MG63 (cell line): ENCODE measurements at places on chromosomes 7 and 10. TPM values are rescaled to one million over a fixed set of nuclear protein-coding genes. Genes with fewer than 3 reads are reported as not detected.

The PLCE1 gene
- 1.5 and 3.9 TPM in 2 replicates for total RNA-seq

The FAM237B gene
- total RNA-seq, result not detected in 2 replicates

The GDF2 gene
- not detected in 2 replicates for total RNA-seq

The NANOS1 gene
- 10.2 and 11.3 TPM in 2 replicates for total RNA-seq

The ARHGEF35 gene
- total RNA-seq, result 0.76 TPM in 2 replicates

The C10orf67 gene
- not detected in 2 replicates for total RNA-seq

The RAB19 gene
- not detected in 2 replicates for total RNA-seq

The GHRHR gene
- not detected in 2 replicates for total RNA-seq

DNA sequence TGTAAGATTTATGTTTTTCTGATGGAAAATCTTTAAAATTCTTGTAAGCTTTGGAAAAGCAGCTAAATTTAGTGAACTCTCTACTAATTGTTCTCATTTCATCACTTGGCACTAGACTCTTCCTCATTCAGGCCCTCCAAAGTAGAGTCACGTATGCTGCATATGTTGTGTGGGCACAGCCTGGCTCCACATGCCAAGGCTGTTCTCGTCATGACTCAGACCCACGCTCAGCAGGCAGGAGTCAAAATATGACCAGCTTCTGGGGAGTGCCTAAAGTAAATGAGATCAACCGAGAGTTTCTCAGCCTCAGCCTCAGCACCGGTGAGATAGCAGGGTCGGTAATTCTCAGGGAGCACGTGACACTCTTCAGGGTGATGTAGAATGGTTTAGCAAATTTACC lies 1672.9 kb downstream of the REEP3 start:
- DNase-seq, result peak; percentile 72

GRCh38 chr7:35035511-35035961 lies 1.7 kb downstream of the DPY19L1 start:
- DNase-seq, result no peak

DNA sequence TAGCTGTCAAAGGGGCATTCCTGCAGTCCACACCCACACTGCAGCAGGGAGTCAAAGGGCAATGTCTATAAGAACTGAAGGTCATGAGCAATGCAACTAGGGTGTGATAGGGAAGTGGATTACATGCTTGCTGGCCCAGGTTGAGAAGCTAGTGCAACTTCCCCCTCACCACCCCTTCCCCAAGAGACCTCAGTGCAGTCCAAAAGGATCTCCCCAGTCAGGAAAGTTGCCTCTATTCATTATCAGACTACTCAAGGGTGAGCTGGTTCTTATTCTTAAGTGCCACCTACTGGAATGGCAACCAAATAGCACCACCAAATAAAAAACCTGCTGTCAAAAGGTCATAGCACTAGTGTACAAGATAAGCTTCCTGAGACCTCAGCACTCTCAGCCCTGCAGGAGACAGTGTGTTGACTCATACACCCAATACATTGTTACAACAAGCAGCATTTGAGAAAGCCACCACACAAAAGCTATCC lies 28.2 kb downstream of the MTERF1 start:
- DNase-seq, result no peak

GRCh38 chr7:37670436-37670835 lies 13.1 kb upstream of the GPR141 start:
- DNase-seq, result no peak

GRCh38 chr7:101877882-101878591 lies 60.6 kb downstream of the CUX1 start:
- DNase-seq, result no peak

- DNase-seq, result no peak
Observed at GRCh38 chr7:82694022-82694421, 250.4 kb upstream of the CACNA2D1 start.

DNA sequence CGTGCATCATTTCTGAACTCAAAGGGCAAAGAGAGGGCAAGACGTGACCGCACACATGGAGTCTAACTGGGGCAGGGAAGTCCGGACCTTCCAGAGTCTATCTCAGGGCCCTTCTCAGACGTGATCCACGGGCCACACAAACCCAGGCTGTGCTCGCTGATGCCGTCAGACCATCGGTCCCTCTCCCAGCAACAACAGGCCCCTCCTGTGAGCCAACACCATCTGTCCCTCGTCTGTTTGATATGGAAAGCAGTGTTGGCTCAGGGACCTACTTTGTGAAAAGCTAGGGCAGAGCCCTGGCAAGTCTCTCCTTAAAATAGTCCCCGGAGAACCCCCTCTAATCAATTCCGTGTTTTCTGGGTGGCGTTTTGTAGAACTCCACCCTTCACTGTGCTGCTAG lies 208.8 kb downstream of the TCERG1L start:
- DNase-seq, result no peak

DNA sequence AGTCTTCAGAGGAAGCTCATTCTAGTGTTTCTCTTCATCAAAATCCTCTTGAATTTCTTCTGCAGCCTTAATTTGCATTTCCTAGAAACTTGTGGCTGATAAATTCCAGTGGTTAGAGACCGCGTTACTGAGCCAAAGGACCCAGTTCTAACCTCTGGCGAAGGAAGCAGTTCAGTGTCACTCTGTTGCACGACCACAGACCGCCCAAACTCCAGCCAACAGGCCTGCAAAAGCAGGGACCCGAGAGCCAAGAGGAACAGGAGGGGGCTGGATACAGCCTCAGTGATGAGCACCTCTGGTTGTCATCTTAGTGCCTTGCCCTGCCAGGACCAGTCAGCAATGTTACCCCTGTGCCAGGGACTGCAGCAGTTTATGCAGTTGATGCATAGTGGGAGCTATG lies 70.0 kb downstream of the AFAP1L2 start:
- DNase-seq, result peak; percentile 51

GRCh38 chr10:60208676-60209269 lies 180.9 kb downstream of the ANK3 start:
- no peak for DNase-seq

GRCh38 chr7:141362580-141363435 lies 188.4 kb upstream of the AGK start:
- peak; percentile 66 for DNase-seq

DNA sequence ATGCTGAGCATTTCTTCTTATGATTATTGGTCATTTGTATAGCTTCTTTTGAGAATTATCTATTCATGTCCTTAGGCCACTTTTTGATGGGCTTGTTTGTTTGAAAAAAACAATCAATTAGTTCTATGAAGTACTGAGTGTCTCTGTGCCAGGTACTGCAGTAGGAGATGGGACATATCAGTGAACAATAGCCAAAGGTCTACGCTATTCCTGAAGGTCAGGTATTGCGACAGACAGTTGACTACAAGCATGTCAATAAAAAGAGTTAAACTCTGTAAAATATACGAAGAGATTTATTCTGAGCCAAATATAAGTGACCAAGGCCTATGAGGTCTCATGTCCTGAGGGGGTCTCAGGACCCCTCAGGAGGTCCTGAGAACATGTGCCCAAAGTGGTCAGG lies 122.1 kb upstream of the NFE2L3 start:
- no peak for DNase-seq

GRCh38 chr10:43682956-43683355 lies 34.3 kb upstream of the ZNF32 start:
- no peak for DNase-seq

DNA sequence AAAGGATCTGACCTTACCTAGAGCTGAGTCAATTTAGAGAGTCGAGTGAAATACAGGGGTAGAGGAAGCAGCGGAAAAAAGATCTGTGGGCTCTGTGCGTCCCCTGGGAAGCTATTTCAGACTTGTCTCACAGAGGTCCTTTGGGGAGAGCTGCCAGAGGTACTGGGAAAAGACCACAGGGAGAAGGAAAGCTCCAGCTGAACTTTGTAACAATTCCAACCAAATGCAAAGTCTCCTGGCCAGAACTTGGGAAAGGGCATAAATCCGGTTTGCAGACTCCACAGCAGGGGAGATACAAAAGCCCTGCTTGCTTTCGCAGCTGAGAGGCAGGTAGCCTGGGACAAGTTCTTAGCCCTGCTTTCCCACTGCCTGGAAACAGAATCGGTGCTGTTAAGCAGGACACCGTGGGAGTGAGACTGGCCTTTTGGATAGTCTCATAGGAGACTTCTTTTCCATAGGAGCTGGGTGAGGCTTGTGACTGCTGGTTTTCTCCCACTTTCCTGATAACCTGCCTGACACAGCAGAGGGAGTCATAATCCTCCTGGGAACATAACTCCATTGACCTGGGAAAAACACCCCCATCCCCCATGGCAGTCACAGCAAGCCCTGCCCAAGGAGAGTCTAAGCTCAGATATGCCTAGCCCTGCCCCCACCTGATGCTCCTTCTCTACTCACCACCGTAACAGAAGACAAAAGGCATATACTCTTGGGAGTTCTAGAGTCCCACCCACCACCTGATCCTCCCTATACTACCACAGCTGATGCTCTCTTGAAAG lies 926.2 kb downstream of the KCNMA1 start:
- no peak for DNase-seq

DNA sequence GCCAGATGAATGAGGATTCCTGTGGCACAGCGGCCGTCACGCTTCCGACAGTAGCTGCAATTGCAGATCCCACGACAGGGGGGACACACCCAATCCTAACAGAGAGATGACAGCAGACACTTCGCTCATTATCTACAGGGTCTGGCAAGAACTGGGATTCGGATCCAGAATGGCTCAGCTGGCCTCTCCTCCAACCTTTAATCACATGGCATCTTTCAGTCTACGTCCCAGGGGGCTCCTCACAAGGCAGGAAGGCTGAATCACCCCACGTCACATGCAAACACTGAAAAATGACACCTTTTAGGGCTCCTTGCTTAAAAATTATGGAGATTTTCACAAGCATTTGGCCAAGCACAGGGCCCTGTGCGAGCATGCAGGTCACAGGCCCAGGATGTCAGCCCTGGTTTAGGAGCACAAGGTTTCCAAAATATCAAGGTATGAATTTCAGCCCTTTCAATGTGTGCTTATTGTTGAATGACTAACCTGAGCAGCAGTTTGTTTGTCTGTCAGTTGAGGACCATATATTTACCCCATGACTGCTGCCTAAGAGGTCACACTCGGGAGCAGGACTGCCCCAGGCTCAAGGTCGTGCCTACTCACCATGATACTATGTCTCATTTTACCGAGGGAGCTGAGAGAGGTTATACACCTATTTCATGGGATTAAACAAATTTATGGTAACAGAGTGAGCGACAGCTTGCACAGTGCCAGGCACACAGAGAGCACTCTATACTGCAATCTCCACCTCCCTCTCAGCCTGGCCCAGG lies 42.5 kb downstream of the CDCA7L start:
- DNase-seq, result no peak

DNA sequence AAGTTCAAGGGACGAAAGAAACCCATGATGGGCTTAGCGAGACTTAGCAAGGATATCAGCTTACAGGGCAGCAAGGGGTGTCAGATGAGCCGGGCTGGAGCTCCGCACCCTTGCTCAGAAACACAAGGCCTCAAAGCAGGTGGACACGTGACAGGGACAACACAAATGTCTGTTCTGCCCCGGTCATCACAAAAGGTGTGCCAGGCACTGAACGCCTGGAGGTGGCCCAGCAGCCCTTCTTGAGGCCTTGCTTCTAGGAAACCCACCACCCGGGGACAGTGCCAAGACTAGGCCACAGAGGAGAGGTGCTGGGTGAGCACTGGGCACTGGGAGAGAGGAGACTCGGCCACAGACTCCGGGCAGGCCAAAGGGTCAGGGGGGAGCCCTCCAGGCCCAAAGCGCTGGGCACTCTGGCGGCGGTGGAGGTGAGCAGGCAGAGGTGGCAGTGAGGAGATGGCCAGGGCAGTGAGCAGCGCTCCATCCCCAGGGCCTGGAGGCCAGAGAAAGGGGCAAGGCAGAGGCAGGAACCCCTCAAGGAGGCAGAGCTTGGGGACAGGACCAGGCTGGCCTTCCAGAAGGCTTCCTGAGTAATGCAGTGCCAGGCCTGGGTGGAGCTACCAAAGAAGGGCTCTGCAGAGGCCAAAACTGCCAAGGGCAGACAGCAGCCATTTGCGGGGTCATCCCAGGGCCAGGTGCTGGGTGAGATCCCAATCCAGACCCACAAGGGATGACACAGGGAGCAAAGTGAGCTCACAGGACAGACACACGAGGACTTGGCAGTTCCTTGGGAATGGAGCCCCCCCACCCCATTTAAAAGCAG lies 22.7 kb downstream of the EBF3 start:
- no peak for DNase-seq

DNA sequence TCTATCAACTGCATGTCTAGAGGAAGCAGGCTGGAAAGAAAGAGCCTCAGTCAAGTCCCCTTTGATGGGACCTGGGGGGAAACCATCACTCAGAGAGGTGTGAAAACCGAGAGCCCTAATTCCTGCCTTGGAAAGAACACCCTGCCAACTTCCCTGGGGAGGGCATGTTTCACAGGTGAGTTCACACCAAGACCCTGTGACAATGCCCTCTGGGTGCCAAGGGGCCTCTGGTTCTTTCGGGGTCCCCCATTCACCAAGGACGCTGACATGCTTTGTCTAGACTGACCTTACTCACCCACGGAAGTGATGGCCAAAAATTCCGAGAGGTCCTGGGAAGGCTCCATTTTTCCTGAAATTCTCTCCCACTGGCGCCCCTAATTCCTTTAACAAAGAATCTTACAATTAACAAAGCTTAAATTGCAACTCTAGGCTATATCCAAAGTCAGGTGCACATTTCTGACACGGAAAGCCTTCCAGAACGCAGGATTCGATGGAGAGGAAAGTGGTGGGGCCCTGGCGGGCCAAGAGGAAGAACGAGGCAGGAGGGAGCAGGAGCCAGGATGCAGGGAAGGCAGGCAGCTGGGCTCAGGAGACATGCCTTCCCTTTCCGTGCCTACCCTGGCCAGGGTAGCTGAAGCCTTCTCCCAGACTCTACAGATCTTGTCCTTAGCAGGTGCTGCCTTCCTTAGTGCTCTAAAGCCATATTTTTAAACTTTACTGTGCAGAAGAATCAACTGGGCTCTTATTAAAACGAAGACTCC lies 23.7 kb downstream of the VSTM4 start:
- no peak for DNase-seq

GRCh38 chr10:15254808-15255648 lies 86.5 kb upstream of the NMT2 start:
- DNase-seq, result no peak

GRCh38 chr10:117752103-117752502 lies 209.6 kb downstream of the EMX2 start:
- DNase-seq, result no peak

DNA sequence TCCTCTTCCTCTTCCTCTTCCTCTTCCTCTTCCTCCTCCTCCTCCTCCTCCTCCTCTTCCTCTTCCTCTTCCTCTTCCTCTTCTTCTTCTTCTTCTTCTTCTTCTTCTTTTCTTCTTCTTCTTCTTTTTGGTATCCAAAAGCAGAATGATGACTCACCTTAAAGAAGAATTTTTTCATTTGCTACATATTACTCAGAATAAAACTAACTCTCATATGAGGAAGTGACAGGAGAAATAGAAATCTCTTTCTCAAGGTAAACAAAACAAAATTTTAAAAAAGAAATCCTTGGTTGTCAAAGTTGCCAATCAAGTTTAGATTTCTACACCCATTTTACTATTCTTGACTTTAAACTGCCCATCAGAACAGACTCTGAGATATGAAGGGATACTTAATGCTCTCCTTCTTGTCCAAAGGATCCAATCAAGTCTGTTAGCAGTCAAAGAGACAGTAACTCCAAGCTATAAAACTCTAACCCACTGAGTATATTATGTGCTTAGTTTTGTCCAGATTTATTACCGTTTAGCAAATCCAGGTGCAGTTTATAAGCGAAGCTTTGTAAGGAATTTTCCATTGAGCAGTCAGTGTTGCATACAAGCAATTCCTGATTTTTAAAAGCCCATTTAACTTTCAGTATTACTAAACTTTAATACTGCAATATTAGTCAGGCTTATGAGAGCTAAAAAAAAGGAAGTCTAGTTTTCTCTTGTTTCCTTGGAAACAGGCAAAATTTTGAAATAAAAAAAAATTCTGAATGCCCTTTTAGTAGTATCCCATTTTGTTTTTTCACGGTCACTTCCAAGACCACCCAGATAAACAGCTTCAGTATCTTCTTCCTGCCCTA lies 43.1 kb upstream of the SNX13 start:
- no peak for DNase-seq

- no peak for DNase-seq
Observed at GRCh38 chr7:70360557-70360956, 762.3 kb downstream of the AUTS2 start.
